Mucosa of gallbladder (tissue), 1 donor: ENCODE measurements at places on chromosomes 2 and 18.

GRCh38 chr2:893311-893710, 57.3 kb upstream of the SNTG2 start:
- peak; percentile 2 for DNase-seq

DNA sequence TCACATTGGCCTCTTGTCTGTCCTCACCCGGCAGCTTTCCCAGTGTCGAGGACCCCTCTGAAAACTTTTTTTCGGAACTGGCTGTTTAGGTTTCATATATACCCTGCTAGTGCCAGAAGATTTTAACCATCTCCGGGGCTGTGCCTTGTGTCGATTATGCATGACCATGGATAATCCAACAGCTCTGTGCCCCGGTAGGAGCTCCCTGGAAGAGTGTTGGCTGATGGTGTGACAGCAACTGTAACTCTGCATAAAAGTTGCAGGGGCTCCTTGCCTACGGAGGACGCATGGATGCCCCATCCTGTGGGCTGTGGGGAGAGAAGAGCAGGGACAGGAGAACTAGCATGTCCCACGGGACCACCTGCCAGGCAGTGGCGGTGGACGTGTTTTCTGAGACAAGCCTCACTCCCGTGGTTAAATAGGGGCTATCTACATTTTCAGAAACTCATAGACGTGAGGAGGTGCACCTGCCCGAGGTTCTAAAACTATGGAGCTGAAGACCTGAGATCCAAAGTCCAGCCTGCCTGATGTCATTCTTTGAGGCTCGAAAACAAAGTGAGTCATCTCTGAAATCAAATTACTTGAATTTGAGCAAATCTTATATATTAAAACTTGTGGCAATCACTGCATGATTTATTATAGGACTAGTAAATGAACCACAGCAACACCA, 437.2 kb upstream of the HS6ST1 start:
- no peak for DNase-seq

GRCh38 chr2:17182399-17182798, 335.8 kb downstream of the RAD51AP2 start:
- DNase-seq: no peak

- no peak for DNase-seq
Measured at GRCh38 chr2:62660087-62660486, 45.4 kb upstream of the EHBP1 start.

DNA sequence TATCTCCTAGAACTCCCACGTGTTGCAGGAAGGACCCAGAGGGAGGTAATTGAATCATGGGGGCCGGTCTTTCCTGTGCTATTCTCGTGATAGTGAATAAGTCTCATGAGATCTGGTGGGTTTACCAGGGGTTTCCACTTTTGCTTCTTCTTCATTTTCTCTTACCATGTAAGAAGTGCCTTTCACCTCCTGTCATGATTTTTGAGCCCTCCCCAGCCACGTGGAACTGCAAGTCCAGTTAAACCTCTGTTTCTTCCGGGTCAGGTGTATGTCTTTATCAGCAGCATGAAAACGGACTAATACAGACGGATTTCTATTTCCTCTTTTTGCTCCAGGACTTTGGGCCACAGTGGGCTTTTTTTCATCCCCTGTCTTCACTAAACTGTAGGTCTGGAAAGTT, 88.3 kb upstream of the KCNE4 start:
- no peak for DNase-seq

DNA sequence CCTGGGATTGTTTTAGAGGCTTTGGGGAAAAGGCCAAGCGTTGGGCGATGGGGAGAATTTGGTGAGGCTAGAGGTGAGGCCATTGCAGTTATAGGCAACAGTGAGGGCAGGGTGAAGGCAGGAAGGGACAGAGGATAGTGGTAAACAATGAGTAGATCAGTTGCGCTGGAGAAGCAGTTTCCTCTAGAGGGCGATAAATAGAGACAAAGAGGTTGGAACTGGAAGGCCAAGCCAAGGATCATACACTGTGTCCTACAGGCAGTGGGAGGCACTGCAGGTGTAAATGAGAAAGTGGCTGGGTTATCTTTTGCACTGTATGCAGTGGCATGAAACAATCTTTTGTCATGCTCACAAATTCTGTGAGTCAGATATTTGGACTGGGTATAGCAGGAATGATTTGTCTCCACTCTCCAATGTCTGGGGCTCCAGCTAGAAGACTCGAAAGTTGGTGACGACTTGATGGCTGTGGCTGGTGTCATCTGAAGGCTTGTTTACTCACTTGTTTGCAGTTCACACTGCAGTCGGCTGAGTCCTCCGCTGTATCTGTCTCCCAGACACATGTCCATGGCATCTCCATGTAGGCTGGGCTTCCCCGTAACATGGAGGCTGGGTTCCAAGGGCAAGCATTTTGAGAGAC, 82.1 kb downstream of the TNP1 start:
- DNase-seq: no peak

DNA sequence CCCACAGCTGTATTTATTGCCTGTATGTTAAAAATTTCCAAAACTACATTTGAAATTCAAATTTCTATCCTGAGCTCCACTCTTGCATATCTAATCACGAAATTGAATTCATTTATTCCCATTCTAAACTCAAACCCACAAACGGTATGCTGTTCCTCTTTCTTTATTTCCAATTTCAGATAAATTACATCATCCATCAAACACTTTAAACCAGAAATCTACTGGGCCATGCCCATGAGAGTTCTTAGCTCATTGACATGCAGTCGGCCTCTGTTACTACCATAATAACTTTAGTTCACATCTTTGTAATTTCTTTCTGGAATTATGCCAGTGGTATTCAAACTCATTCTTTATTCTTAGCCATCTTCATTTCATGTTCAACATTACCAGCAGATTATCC, 100.3 kb downstream of the COL3A1 start:
- no peak for DNase-seq

GRCh38 chr18:61589724-61590065, 256.5 kb downstream of the CDH20 start:
- DNase-seq: no peak

DNA sequence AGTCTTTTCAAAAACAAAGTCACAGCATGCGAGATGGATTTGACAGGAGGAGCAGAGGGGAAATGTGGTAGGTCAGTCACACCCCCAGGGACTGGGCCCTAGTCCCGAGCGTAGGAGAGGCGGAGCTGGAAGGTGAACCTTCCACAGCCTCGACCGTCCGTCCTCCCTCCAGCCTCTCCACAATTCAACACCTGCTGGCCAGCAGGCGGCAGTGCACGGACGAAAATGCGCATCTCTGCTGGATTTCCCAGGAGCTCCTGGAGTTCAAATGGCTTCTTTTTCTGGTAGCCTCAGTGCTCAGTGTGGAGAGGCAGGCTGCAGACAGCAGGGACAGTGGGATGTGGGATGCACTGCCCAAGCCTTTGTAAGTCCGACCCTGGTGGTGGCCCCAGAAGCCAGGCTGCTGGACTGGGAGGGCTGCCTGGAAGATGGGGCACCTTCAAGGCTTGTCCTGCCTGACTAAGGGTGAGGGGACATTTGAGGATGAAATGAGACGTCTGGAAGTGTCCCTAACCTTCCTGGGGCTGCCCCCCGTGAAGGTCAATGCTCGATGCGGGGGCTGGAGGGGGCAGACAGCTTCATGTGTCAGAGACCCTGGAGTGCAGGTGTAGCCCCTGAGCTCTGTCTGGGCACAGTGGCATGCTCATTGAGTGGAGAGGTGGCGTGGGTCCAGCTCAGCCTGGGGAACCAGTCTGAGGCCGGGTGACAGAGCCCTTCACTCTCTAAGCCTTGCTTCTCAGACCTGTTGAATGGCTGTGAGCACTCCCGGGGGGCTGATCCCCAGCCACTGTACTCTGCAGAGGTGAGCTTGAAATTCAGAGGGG, 189.5 kb downstream of the TFCP2L1 start:
- DNase-seq: peak; percentile 72
